ENCODE measurements at places on chromosomes 6 and 20. TPM values are rescaled to one million over a fixed set of nuclear protein-coding genes. Genes with fewer than 3 reads are reported as not detected.
A peak's percentile ranks its signal among the peaks of the same experiment; 100 is the strongest.

KIAA0408 gene
- total RNA-seq: 3.0 TPM

MYLK4 gene
- total RNA-seq: 0.76 TPM

IL17F gene
- total RNA-seq: not detected

ZBTB46 gene
- total RNA-seq: 2.5 TPM

PRDM13 gene
- total RNA-seq: not detected

TFAP2C gene
- total RNA-seq: 7.5 TPM

GRCh38 chr6:121904559-121904958 is 469.1 kb downstream of the GJA1 start:
- no peak for DNase-seq

DNA sequence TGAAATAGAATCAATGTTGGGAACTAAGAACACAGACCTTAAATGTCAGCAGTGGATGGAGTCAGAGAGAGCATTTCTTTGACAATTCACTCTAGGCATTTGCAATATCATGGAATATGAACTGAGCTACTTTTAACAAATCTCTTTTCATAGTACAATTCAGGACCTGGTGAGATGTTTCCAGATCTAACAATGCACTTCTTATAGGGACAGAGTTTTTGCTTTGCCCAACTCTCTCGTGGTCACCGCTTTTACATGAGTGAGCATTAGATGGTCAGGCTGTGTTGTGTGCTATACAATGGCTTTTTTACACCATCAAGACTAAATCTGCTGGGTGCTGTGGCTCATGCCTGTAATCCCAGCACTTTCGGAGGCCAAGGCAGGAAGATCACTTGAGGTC is 233.6 kb downstream of the ATXN1 start:
- DNase-seq: no peak

GRCh38 chr20:23356203-23356602 is 5.6 kb downstream of the NXT1 start:
- DNase-seq: no peak

- peak; percentile 97 for DNase-seq
These were observed 45.3 kb upstream of the FAM50B start for GRCh38 chr6:3803627-3804468.

- peak; percentile 86 for DNase-seq
These were observed 913 bp downstream of the BTN2A2 start for GRCh38 chr6:26383624-26384417.

DNA sequence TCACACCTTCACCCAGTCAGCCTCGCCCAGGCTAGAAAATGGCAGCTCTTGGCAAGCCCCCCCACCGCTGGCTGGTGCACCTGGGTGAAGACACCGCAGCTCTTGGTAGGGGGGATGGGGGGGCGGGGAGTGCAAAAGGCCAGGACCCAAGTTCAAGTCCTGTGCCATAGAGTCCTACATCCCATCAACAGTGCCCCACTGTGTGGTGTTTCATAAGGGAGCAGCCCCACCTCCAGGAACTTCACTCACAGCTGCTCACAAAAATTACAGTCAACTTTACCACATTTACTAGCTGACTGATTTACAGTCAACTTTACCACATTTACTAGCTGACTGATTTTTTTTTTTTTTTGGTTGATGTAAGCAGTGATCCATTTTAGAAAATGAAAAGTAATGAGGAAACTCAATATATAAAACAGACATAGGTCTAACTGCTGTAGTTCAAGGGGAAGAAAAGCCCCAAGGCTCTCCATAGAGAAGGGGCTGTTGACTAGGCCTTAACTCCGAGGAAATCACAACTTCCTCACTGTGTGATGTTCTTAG is 208.9 kb upstream of the SNX9 start:
- DNase-seq: peak; percentile 57

DNA sequence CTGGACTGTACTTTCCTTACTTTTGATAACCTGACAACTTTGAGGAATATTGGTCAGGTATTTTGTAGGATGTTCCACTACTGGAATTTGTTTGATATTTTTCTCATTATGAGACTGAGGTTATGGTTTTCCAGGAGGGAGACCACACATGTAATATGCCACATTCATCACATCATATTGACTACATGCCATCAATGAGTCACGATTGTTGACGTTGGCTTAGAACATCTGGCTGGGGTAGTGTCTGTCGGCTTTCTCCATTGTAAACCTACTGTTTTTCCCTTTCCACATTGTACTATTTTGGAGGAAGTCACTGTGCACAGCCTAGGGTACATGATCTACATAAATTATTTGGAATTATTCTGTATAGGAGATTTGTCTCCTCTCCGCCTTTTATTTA is 1.4 kb upstream of the STX11 start:
- DNase-seq: no peak

DNA sequence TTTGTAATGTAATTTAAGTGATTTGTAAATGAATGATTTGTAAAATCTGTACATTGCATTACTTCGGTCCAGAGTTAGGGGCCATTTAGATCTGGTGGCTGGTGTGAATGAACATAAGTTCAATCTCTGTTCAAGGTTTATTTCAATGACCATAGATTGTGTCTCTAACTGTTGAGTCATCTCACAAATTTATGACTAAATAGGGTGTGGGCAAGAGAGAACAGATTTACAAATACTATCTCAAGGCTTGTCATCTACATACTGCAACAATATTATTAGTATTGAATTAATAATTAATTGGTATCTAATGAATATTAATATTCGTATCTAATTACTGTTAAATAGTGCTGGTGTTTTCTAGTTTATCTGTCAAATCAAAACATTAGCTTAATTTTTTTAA is 115.3 kb upstream of the EDN1 start:
- peak; percentile 32 for DNase-seq

GRCh38 chr6:139757784-139758183 is 383.3 kb upstream of the CITED2 start:
- DNase-seq: peak; percentile 37

DNA sequence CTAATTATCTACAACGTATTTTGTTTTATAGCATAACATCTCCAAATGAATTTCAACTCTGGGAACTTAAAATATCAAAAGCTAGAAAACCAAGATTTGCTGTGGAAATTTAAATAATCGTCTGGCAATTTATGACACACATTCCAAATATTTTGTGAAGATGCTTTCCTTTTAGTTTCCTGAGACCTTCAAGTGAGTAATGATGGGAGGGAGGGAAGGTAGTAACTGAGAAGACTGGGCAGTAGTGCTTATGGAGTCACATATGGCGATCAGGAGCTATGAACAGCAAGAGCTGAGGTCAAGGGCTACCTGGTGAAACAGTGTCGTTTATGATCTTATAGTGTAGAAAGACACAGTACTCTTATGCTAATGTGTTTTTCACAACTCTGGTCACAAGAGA is 178.2 kb upstream of the THEMIS start:
- DNase-seq: peak; percentile 4

DNA sequence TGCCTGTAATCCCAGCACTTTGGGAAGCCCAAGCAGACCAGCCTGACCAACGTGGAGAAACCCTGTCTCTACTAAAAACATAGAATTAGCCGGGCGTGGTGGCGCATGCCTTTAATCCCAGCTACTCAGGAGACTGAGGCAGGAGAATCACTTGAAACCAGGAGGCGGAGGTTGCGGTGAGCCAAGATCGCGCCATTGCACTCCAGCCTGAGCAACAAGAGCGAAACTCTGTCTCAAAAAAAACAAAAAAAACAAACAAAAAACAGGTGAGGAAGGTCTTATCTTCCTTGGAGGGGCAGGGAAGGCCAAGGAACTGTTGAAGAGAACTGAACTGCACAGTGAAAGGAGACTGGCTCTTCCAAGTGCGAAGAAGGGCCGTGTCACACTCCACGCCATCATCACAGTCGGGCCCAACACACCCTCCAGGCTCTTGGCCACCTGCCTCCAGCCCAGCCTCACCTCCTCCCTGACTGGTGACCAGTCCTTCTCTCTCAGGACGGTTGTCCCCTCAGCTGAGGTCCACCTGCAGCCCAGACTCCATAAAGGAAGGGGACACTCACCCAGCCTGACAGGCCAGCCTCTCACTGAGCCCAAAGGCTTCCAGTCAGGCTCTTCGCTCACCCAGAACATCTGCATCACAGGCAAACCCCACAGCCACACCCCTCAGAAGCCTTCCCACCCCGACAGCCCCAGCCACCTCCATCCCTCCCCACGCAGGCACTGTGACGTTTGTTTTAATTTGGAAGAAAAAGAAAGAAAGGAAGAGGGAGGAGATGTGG is 4.1 kb downstream of the ZC3H12D start:
- DNase-seq: no peak

- peak; percentile 7 for DNase-seq
These were observed 3.4 kb downstream of the OGFRL1 start for GRCh38 chr6:71292001-71292400.

- no peak for DNase-seq
These were observed 141.6 kb downstream of the EYA2 start for GRCh38 chr20:47036091-47036870.

GRCh38 chr6:4413073-4413472 is 277.7 kb upstream of the ECI2 start:
- peak; percentile 57 for DNase-seq

- no peak for DNase-seq
These were observed 77.7 kb downstream of the UBE3D start for GRCh38 chr6:82987951-82988350.

GRCh38 chr6:38843798-38844197 is 128.7 kb downstream of the DNAH8 start:
- no peak for DNase-seq
